Renal cortical epithelial cell (primary cell): ENCODE measurements at places on chromosomes 7 and 10.

DNA sequence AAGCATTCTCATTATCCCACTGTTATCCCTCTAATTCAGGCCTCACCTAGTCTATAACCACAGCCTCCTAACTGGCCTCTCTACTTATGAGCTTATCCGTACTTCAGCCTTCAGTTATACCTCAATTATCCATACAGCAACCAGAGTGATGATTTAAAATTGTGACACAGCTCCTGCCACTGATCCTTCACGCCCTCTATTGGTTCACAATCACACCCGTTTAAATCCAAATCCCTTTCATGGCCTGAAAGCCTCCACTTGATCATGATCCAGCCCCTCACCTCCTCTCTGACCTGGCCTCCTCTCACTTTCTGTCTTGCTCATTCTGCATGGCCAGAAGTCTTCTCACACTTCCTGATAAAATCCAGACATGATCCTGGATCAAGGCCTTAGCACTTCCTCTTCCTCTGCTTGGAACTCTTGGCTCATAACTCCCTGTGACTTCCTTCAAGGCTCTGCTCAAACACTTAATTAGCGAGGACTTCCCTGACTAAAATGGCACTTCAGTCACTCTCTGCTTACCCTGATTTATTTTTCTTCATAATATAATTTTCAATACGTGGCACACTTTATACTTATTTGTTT is 19.0 kb upstream of the TMEM26 start:
- DNase-seq, result no peak

DNA sequence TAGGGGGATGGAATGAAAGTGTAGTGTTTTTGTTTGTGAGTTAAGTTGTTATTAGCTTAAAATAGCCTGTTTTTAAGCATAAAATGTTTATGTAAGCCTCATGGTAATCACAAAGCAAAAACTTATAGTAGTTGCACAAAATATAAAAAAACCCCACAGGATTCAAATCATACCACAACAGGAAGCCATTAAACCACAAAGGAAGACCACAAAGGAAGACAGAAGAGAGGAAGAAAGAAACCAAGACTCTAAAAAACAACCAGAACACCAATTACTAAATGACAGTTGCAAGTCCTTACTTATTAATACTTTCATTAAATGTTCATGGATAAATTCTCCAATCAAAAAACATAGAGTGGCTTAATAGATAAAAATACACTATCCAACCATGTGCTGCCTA is 63.6 kb downstream of the ANKRD7 start:
- peak; percentile 10 for DNase-seq

- DNase-seq, result peak; percentile 51
These were observed 93.5 kb downstream of the CREM start for GRCh38 chr10:35219891-35220890.

DNA sequence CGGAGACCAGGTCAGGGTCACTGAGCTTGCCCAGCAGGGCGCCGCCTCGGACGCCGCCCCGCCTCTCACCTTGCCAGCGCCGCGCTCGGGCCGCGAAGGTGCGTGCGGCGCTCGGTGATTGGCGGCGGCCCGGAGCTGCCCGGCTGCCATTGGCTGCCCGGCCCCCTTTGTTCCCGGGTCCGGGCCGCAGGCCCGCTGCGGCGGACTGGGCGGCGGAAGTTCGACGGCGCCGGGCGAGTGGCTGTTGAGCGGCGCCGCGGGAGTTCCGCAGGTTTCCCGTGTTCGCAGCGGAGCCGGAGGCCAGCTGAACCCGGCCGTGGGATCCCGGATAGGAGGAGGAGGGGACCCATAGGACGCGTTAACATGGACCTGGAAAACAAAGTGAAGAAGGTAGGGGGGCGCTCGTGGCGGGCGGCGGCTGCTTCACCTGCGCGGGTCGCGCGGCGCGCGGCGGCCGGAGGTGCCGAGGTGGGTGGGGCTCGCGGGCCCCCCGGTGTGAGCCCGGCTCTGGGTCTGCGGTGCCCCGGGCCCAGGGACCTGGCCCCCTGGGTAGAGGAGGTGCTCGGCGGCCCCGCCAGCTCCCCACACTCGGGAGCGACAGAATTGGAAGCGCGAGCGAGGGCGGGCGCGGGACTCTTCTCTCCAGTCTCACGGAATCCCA is at the start of gene TES:
TES (plus strand) TSS at position 195 of the 661 bp plus-strand sequence; CDS start at position 364, 169 bp downstream.
- peak; percentile 49 for DNase-seq

- peak; percentile 24 for DNase-seq
These were observed 284.4 kb upstream of the IGFBP3 start for GRCh38 chr7:46205478-46205877.

DNA sequence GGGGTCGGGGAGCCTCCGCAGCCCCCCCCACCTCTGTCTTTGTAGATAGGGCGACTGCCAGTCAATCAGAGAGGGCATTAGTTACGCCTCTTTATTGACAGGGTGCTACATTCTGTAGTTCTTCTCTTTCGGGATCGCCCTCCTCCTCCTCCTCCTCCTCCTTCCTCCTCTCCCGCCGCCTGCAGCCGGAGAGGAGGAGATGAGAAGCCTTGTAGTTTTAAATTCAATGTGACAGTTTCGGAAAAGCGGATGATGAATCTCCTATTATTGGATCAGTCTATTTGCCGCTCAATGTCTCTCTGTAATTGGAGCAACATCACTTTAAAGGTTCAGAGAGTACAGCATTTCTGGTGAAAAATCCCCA is 587 bp upstream of the UNCX start:
- DNase-seq, result no peak

DNA sequence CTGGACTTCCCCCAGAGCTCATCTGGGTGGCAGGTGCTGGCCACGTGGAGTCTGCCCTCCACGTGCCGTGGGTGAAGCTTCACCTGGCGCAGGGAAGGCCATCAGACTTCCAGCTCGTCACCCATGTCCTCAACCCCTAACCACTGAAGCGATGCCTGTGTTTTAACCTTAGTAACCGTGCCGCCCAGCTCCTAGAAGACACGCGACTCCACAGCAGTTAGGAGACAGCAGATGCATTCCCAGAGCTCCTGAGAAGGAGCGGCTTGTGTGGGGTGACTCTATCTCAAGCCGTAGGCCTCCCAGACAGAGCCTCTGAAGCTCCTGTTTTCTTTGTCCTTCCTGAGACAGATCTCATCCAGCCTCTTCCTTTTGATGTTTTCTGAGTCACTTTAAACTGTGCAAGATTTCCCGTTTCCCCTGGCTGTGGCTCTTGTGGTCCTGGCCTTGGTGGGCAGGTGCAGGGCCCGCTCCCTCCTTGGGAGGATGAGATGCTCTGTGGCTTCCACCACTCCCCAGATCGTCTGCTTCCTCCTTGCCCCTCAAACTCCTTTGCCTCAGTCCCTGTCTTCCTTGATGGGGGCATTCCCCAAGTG is 41.4 kb upstream of the AP5Z1 start:
- DNase-seq, result no peak
